ENCODE measurements at places on chromosomes 11 and 22.

DNA sequence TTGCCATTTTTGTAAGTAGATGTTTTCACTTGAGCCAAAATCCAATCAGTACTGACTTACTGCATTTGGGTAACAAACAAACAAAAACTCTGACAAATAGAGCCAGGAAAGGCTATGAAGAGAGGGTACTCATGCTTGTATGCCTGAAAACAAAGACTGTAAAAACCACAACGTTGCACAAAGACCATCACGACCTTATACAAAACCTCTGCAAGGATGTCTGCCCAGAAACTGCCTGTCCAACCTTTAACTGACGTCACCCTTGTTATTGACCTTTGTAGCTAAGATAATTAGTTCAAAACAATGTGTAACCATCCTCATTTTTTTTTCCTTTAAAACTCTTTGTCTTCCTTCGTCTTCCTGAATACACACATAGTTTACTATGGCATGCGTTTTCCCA is 804 bp upstream of the CREBZF start:
- DNase-seq = no peak

GRCh38 chr22:19121631-19122142 is 525 bp downstream of the DGCR2 start:
- no peak for DNase-seq

DNA sequence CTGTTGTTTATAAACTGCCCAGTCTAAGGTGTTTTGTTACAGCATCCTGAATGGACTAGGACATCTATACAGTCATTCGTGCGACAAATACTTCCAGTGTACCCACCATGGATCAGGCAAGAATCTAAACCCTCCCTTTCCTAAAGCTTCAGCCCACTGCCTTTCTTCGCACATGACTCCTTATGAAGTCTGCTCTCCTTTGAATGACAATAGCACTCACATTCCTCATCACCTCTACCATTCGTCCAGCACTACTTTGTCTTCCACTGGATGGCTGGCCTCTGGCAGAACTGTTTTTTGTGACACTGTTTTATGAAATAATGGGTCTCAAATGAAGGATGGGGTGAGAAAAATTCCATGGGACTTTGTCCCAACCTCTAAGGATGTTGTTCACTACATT is 89.8 kb upstream of the LIN7C start:
- DNase-seq = no peak

GRCh38 chr11:79637219-79637618 is 196.4 kb upstream of the TENM4 start:
- no peak for DNase-seq

DNA sequence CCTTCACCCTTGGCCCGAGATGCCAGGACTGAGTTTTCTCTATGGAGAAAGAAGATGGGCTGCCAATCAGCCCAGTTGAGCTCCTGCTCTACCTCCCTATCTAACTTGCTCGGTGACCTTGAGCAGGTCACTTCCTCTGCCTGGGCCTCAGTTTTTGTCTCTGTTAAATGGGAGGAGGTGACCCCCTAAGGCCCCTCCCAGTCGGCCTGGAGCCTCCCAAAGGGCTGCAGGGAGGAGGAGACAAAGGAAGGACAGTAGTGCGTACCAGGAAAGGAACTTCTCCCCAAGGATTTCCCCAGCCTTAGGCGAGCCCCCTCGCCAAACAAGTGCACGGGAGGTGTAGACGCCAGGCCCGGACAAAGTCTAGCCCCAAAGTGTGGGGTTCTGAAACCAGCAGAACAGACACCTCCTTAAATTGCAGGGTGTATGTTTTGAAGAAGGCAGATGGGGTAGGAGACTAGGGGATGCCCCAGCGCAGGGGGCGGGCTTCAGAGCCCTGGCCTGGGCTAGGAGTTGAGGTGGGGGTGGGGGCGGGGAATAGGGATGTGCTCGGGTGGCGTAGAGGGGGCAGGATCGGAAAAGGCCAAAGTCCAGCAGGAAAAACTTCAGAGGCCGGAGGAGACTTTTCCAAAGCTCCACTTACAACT is 1.0 kb downstream of the CBX7 start:
- no peak for DNase-seq

- DNase-seq = no peak
Measured at GRCh38 chr11:98710986-98711385, 309.8 kb upstream of the CNTN5 start.

DNA sequence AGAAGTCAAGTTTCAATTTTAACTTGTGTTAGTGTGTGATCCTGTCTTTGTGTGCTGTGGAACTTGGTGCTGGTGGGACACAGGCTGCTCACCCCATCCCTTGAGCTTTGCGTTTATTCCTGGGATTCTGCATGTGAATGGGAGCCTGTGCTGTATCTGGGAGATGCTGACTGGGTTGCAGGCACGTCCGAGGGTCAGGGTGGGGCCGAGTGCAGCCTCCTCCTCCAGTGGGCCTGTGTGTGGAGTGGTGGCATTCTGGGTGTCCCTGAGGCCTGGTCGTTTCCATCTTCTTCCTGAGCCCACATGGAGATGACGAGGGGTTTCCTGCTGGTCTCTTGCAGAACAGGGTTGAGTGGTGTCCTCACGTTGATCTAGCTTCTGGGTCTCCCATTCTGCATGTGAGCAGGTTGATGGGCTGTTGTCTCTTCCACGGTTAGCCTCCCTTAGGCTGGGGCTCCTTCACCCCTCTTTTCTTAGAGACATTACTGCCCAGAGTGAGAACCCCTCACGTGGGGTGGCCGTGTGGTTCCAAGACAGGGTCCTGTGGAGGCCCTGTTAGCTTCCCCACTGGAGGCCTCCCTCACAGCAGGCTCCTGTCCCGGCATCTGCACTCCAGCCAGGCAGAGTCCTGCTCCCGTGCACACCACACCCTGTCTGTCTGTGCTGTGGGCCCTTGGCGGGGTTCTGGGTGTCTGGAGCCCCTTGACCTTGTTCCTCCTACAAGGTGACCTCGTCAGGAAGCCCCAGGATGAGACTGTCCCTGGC is 4.9 kb downstream of the PTDSS2 start:
- DNase-seq = no peak

DNA sequence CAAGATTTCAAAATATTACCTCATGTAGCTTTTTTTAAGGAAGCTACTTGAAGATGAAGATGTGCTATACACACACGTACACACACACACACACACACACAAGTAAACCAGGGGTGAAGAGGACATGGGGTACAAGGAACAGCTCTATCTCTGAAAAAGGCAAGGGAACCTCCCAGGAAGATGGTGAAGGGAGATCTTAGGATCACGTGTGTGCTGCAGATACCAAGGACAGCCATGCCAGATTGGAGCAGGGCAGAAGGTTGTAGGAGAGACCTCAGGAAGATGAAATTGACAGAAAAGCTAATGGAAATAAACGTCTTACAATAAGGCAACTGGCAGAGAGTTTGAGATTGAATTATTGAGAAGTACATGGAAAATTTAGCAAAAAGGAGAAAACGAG is 19.7 kb downstream of the RAB39A start:
- DNase-seq = no peak

- no peak for DNase-seq
Measured at GRCh38 chr11:96337541-96338431, 5.2 kb downstream of the MAML2 start.

- no peak for DNase-seq
Measured at GRCh38 chr11:18624161-18624560, 10.0 kb downstream of the SPTY2D1 start.

- DNase-seq = no peak
Measured at GRCh38 chr22:35437049-35437448, 37.1 kb downstream of the MCM5 start.

GRCh38 chr22:44913198-44913983 is 96.4 kb downstream of the PHF21B start:
- no peak for DNase-seq

DNA sequence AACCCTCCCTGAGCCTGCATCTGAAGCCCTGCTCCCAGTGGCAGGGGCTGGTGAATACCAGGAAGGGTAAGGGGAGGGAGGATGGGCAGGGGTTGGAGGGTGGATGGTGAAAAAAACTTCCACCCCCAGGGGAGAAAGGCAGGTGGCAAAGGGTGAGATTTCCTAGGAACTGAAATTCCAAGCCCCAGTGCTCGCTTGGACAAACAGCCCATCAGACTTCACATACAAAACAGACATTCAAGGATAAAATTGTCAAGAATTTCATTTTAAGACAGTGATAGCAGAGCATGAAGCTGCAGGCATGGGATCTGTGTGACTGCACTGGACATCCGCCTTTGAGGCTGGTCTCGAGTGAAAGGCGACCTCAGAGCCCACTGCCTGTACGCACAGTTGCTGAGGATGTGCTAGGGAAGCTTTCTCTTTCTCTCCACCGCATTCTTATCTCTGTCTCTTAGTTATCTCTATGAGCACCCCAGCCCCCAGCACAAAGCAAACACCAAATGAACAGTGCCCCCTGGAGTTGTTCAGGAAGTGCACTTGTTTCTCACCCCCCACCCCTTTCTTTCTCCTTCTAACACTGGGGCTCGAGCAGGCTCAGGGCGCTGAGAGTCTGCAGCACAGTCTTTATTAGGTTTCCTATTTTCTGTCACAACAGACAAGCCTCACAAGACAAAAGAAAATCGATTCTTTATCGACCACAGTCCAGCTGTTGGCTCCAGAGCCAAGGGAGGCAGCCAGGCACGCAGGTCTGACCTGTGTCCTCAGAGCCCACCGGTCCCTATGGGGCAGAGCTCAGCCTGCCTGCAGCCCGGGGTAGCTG is 237.3 kb upstream of the NCAM1 start:
- DNase-seq = no peak

GRCh38 chr22:49736538-49736937 is 91.1 kb downstream of the BRD1 start:
- DNase-seq = no peak

- no peak for DNase-seq
Measured at GRCh38 chr22:44665115-44665514, 36.9 kb upstream of the PRR5 start.

GRCh38 chr11:134345237-134345550 is 13.4 kb downstream of the GLB1L2 start:
- no peak for DNase-seq

DNA sequence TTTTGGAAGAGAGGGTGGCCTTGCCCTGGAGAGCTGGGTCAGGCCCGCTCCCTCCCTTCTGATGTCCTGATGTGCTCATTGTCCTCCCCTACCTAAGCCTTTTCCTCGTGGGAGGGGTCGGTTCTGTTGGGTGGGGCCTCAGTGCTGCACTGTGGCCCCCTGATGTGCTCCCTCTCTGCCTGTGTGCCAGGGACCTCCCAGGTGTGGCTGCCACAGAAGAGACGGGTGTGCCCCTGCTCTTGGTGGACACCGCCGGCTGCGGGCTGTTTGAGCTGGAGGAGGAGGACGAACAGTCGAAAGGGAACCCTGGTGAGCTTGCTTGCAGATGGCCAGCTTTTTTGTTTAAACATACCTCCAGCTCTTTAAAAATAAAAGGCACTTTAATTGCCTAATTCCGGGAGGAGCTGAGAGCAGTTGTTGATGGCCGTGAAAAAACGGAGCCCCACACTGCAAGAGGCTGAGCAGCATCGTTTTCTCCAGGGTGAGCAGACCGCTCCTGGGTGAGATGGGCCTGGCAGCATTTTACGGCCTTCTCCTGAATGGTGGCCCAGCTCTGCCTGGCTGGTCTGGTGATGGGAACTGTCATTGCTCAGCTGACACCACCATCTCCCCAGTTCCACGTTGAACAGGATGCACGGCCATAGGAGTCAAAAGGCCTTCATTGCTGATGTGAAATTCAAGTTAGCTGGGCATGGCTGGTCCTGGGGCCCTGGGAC is 30.1 kb downstream of the IGHMBP2 start:
- no peak for DNase-seq

GRCh38 chr11:47164321-47164720 is 12.4 kb downstream of the ARFGAP2 start:
- no peak for DNase-seq

DNA sequence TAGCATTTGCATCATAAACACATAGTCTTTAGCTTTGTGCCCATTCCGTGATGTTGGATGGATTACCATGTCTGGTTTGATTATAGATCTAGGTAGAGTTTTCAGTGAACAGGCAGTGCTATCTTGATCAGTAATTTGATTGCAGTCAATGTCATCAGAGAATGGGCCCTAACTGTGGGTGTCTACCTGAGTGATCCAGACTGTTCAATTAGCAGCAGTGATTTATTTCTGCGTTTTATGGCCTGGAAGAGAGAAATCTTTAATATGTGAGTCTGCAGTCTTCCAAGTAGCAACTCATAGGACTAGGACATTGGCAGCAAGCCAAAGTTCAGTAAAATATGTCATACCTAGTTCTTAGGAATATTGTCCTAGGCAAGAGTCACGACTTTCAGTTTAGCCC is 80.3 kb downstream of the CASP12 start:
- no peak for DNase-seq

GRCh38 chr22:36544107-36544620 is 15.2 kb upstream of the EIF3D start:
- no peak for DNase-seq

- DNase-seq = no peak
Measured at GRCh38 chr11:84795698-84796097, 831.4 kb downstream of the DLG2 start.

GRCh38 chr22:41289671-41290070 is 3.7 kb upstream of the RANGAP1 start:
- DNase-seq = no peak

DNA sequence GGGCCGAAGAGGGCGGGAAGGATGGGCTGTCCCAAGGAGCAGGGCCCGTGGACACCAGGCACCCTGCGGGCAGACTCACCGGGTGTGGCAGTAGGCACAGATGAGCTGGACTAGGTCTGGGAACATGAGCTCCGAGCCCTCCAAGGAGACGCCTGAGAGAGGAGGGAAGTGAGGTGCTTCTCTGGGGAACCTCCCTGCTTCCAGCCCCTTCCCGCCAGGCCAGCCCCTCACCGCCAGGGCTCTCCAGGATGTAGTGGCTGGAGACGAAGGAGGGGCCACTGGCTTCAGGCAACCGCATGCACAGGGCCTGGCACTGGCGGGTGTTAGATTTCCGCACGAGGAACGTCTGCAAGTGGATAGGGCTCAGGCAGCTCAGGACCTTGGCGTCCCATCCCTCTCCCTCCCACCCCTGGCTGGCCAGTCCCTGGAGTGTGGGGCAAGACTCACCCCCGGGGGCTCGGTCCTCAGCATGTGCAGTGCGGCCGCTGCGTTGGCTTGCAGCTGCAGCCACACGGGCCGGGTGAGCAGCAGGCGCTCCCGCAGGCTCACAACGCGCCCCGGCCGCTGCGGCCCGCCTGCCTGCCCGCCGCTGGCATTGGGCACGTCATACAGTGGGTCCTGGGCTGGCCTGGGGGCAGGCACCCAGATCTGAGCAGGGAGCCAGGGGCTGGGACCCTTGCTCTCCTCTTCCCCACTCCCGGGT is 552 bp downstream of the RIN1 start:
- DNase-seq = no peak

DNA sequence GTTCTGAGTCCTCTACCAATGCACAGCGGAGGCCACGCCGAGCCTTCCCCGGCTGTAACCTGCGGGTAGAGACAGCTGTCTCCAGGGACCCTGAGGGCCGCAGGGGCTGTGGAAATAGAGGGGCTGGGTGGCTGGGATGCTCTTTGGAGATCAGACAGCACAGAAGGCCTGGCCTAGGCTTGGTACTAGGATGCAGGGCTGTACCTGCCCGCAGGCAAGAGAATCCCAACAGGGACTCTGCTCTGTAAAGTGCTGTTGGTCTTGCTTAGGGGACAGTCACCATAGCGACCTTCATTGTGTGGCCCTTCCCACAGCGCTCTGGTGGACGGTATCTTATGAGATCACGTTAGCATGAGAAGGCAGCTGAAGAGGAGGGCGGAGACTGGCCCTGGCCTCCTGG is 11.3 kb upstream of the KCNJ5 start:
- DNase-seq = no peak

- DNase-seq = no peak
Measured at GRCh38 chr11:35103366-35104208, 35.4 kb upstream of the CD44 start.

GRCh38 chr11:133545199-133545803 is 13.0 kb upstream of the OPCML start:
- no peak for DNase-seq
